Mammary epithelial cell (primary cell): ENCODE measurements at places on chromosomes 4 and X.

DNA sequence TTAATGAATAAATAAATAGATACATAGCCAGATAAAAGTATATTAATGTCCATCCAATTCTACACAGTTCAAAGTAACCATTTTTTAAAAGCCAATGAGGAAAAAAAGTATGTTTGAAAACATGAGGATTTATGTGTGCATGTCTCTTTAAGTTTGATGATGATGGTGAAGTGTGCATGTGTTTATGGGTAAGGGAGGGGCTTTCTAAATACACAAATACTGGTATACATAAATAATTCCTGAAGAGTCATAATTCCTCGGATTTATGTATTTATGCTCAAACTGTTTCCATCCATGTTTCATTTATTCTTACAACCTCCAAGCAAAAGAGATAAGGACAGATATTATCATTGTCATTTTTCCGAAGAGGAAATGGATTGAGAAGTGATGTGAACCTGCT is 75.4 kb downstream of the ENOX2 start:
- DNase-seq, result no peak

DNA sequence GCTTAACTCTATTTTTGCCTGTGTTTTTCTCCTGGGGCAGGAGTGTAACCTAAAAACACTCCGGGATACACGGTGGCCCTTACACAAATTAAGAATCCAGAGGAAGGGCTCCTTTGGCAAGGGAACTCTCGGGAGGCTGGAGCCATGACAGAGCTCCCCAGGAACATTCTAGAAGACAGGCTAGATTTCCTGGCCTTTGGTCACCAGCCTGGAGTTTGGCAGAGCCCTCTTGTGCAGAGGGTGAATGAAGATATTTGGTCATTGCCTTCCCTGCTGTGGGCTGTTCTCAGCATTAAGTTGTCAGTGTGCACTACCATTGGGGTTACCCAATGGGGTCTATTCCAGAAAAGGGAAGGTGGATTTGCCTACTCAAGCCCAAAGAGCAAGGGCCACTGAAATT is 53.8 kb upstream of the LNX1 start:
- DNase-seq, result no peak

DNA sequence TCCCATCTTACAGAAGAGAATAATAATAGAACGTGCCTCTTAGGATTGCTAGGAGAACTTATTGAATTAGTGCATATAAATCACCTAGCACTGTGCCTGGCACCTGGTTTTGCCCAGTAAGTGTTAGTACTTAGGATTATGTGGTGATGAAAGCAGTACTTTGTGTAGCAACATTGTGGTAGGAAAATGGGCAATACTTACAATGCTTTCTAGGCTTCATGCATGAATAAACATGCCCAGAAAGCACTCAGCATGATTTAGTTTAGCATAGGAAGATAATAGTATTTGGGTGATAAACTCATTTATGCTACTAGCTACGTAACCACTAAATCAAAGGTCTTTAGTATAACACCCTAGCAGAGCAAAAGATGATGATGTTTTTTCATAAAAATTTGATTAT is 105.6 kb downstream of the NEUROG2 start:
- DNase-seq, result peak; percentile 58

DNA sequence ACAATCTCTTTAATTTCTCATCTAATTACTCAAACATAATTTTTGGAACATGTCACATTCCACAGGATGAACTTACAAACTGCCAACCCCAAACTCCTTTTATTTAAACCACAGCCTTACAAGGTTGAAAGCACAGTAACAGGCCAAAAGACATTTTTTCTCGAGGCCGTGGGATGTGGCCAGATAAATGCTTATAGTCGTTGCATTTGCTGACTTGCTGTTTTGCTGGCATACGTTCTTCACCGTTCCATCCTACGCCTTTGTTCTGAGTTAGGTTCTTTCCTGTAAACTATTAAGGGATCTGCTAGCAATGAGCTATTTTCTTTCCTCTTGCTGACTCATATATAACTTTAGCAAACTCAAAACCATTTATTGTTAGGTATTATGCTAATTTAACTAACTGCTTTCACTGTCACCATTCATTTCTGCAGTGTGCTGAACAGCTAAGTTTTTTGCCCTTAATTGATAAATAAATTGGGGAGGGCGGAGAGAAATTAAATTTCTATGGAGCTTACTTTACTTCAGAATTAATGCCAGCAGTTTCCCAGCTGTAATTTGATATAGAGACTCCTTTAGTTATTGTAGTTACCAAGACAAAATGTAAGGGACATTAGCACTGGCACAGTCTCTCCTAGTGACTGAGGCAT is 135.1 kb upstream of the PACRGL start:
- DNase-seq, result peak; percentile 21

GRCh38 chr4:8039853-8040252 is 100.2 kb upstream of the AFAP1 start:
- DNase-seq, result no peak

GRCh38 chr4:43987331-43987944 is 461.2 kb downstream of the KCTD8 start:
- no peak for DNase-seq

DNA sequence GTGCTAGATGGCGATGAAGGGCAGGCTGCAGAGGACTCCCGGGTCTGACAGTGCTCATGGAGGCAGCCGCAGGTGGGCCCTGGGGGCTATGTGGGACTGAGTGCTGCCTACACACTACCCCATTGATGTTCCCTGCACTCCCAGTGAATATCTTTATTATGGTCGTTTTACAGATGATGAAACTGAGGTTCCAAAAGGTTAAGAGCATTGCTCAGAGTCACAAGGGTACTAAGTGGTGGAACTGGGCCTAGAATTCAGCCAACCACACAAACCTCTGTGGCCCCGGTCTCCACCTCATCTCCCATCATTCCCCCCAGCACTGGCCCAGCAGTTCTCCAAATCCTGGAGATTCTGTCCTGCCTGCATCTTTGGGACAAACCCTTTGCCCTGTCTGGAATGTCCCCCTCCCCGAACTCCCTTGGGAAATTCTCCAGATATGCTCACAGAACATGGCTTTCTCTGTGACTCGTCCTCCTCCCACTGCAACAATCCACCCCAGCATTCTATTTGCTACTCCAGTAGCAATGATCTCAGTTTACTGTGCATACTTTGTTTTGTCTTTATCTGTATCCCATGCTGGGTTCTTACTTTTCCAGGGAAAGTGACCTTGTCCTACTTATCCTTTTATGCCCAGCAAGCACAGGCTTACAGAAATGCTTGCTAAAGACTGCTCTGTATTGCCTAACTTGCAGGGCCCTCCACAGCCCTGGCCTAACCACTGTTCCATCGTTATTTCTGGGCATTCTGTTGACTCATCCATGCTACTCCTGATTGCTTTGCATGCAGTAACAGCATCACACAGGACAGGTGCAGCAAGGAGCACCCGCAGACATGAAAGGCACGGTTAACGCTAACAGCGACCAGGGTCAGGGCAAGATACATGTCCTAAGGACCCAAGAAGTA is 14.0 kb downstream of the PNMA6F start:
- DNase-seq, result no peak
